NCI-H146 (cell line): ENCODE measurements at places on chromosomes 4 and X.

DNA sequence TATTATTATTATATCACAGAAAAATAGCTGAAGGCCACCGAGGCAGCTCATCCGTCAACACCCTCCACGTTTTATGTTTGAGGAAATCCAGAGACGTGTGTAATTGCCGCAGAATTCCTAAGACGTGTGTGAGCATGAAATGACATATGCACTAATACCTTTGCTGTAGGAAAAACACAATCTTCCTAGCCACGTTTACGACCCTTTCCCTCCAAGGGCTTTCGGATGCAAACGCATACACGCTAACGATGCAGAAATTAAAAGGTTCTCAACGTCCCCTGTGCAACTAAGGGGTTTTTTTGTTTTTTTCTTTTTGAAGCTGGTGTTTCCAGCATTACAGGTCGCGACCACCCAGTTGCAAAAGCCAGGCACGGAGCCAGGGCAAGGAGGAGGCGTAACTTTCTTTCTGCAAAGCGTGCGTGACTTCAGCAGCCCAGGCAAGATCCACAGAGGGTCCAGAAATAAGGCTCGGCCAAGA, 33.8 kb downstream of the CRLF2 start:
- no peak for DNase-seq

GRCh38 chr4:28225050-28225449, 1364.4 kb downstream of the STIM2 start:
- DNase-seq, result peak; percentile 3

GRCh38 chr4:108744307-108744706, 18.5 kb downstream of the ETNPPL start:
- no peak for DNase-seq

DNA sequence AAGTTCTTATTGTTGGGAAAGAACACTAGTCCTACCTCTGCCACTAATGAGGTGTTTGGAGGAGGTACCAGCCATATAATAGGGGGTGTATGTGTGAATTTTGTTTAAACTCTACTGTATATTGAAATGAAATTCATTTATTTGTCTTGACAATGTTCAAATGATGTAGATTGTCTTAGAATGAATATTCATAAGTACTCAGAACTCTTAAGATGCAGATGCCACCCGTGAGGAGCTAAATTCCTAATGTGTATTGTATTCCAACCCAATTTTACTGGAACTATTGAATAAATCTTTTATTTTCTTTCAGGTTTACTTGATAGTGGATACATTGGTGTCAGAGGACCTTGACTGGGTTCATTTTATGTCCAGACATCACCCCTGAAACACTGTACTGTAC, 63.9 kb upstream of the RAB33B start:
- no peak for DNase-seq

- DNase-seq, result no peak
These were observed 217.0 kb downstream of the GUCY2F start for GRCh38 chrX:109264878-109265277.

GRCh38 chrX:39453889-39454621, 643.7 kb downstream of the BCOR start:
- DNase-seq, result no peak

GRCh38 chr4:3640587-3640962, 108.4 kb upstream of the LRPAP1 start:
- no peak for DNase-seq

- DNase-seq, result no peak
These were observed 97.3 kb downstream of the HDAC8 start for GRCh38 chrX:72475338-72475737.

GRCh38 chr4:6710282-6710681, 617 bp upstream of the MRFAP1L1 start:
- no peak for DNase-seq

DNA sequence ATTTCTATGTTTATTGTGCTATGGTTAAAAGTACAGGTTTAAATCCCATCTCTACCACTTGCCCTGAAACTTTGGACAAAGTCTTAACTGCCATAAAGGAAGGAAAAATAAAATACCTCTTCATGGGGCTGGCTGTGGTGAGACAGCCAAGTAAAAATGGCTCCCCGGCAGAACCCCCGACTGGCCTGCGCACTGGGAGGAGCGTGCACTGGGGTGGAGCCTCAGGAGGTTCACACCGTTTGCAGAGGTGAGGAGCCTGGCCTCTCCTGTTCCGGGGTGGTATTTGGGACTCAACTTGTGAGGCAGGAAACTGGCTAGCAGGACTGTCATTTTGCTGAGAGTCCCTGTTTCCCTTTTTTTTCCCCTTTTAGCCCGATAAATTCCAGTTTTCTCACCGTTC, 47.8 kb downstream of the CORIN start:
- no peak for DNase-seq

DNA sequence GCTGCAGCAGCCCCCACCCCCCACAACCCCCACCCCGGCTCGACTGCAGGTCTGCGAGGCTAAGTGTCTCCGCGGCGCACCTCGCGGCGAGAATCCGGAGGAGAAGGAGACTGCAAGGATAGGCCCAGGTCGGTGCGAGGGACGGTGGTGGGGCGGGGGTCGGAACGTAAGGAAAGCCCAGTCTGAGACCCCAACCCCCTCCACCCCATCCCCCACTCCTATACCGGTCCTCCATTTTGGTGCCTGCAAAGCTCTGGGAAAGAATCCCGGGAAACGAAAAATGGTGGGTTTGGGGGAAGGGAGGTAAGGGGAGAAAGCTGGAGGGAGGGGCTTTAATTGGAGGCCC, 614 bp downstream of the BEX3 start:
- peak; percentile 64 for DNase-seq

DNA sequence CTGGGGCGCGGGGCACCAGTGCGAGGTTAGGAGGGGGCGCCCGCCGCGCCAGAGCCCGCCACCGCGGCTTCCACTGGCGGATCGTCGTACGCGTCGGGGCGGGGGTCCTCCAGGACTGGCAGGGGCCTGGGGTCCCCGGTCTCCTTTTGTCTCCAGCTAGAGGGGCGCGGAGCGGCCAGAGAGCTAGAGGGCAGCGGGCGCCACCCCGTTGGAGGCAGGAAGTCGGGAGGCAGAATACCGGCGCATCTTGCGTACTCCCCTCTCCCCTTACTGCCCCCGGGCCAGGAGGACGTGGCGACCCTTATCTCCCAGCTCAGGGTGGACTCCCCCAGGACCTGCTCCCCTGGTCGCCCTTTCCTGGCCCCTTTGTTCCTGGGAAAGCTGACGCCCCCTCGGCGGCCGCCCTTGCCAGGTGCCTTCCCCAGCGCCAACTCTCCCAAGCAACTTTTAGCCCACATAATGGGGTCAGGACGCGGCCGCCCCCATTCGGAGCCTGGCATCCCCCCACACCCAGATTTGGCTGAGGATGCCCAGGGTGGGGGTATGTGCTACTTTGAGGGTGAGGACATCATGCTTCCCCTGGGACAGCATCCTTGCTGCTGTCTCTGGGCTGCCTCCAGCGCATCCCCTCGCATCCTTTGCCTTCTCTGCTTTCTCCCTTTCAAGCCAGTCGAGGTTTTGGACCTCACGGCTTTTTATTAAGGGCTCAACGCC, 933 bp downstream of the CNKSR2 start:
- DNase-seq, result peak; percentile 33

DNA sequence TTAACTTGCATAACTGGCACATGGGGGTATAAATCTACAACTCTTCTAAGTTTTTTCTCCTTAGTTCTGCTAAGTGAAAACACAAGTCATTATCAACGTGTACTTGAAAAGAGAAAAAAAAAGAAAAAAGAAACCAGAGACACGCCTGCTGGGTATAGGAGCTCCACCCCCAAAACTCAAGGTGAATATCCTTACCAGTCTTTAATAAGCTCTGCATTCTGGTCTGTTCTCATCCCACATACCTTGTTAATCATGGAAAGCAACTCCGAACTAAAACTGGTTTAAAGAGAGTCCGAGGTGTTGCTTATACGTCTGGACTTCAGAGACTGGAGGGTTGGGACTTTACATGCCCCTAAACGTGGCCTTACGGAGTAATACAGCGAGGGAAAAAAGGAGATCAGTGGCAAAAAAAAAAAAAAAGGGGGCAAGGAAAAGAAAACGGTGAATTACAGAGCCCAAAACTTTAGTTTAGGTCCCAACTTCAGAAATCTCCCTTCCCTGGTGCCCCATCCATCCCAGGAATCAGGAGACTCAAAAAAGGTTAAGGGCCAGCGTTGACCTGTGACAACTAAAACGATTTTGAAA, 1.0 kb downstream of the PGRMC2 start:
- DNase-seq, result peak; percentile 33
